ENCODE measurements at places on chromosomes 16 and 17.

DNA sequence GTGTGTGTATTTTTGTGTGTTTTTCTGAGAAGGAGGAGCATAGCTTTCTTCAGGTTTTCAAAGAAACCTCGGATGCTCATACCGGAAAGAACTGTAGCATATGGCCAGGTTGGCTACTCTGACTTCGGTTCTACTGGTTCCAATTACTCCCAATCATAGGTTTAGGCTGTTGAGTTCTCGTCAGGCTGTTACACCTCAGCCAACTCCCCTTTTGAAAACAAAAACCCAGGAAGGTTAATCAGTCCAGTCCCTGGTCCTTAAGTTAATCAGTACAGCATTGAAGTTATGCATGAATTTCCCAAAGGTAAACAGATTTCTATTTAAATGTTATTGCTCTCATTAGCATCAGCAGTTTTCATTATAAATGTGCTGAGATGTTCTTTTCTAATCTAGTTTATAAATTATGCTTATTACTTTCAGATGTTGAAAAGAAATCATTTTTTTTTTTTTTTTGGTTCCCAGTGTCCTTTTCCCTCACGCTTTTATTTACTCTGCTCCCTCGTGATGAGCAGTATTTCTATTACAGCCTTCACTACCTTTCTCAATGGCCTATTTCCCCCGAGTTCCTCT, 111.0 kb downstream of the NPIPB5 start:
- no peak for DNase-seq

GRCh38 chr17:41895617-41896016, 23.1 kb downstream of the ACLY start:
- no peak for DNase-seq

DNA sequence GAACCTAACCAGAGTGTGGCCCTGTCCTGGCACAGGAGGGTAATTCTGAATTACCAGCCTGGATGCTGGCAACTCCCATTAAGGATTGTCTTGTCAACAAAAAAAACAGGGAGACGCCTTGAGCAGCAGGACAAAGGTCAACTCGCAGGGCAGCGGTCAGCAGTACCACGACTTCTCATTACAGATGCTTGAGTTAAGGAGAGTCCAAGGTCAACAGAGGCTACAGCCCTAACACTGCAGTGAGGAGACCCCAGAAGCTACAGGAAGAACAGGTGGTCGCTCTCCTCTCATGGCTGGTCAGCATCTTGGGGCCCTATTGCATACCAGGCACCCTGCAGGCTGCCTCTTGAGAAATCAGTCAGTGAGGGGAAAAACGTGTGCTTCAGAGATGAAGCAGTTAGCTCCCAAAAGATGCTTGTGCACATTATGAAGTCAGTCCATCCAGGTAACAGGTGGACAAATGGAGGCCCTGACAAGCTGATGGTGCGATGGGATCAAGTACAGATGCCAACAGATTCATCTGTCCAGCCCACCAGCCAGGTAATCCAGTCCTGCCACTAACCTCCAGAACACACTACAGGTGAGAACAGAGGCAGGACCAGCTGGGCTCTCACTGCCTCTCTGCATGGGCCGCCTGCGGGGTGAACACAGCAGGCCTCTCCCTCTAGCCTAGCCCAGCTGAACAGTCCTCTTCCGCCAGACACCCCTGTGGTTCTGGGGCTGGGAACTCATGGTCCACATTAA, 4.2 kb downstream of the CSNK1D start:
- no peak for DNase-seq

- no peak for DNase-seq
Measured at GRCh38 chr17:16463358-16464302, 28.4 kb downstream of the LRRC75A start.

- DNase-seq = no peak
Measured at GRCh38 chr17:28973425-28973824, 22.1 kb upstream of the PHF12 start.

DNA sequence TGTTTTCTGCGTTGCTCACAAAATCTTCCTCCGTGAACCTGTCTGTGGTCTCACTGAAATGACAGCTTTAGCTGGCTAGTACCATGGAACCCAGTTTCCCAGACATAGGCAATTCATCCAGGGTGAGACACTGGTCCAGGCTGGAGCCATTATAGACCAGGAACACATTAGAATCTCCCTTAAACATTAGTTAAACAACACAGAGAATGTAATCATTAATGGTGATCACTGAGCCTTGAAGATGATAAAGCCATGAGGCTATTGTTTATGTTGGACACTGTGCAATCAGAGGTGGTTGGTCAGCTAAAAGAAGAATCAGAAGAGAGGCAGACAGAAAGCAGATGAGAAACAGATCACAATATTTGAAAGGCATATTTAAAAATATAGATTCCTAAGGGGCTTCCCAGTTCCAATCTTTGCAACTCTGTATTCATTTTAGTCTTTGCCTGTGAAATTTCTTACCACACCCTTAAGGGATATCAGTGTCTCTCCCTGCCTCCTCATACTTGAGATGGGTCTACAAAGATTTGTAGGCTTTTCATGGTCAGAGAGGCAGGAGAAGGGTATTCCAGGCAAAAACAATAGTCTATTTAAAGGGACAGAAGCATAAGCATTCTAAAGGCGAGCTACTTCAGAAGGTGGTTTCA, 317.9 kb downstream of the MAP2K6 start:
- no peak for DNase-seq

- no peak for DNase-seq
Measured at GRCh38 chr16:1438229-1439057, 5.9 kb downstream of the CCDC154 start.

- no peak for DNase-seq
Measured at GRCh38 chr17:62804822-62805221, 3.3 kb downstream of the MARCHF10 start.

Data from CD4-positive, alpha-beta T cell treated with Interferon gamma for 1 hour (primary cell).